ENCODE measurements at places on chromosomes 7 and 10.
A peak's percentile ranks its signal among the peaks of the same experiment; 100 is the strongest.

GRCh38 chr10:103295374-103296015 is 18.6 kb downstream of the INA start:
- peak; percentile 73 for DNase-seq

DNA sequence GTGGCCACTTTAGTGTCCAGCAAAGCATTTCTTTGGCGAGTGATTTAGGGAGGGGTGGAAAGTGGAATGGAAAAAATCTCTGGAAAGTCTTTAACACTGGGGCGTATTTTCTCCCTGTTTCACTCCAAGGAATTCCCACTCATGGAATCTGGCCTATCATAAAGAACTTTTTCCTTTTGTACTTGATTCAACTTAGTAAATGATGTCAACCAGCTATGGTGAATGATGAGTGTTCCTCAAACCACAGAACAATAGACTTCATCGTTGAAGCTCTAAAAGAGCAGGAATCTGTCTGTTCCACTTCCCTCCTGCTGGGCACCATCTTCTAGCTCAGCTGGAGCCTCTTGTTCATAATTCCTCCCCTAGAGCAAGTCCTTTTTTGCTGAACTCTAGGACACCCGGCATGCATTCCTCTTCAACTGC is 66.5 kb downstream of the EPDR1 start:
- DNase-seq, result no peak

- DNase-seq, result peak; percentile 29
These were observed 316.0 kb upstream of the AOAH start for GRCh38 chr7:37040330-37040729.

GRCh38 chr10:31759124-31759798 is 169.4 kb downstream of the ARHGAP12 start:
- peak; percentile 46 for DNase-seq

- no peak for DNase-seq
These were observed 191.2 kb downstream of the SORCS1 start for GRCh38 chr10:106973288-106973687.

DNA sequence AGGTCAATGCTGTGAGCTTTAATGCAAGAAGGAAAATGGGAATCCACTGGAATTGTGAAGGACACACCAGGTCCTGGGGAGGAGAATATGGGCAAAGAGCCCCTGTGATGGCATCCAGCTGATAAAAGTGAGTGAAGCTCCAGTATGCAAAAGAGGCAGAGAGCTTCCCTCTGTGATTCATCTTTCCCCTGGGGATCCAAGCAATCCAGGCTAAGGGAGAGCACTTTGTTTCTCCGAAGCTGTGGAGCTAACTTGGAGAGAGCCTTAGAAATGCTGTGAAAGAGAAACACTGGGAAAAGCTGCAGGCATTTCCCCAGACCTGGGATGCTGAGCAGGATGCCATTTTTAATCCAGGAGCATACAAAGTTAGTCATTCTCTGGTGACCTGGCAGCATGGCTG is 489.5 kb downstream of the SH2D4B start:
- DNase-seq, result no peak

GRCh38 chr7:148505645-148506375 is 84.8 kb upstream of the C7orf33 start:
- DNase-seq, result peak; percentile 3

DNA sequence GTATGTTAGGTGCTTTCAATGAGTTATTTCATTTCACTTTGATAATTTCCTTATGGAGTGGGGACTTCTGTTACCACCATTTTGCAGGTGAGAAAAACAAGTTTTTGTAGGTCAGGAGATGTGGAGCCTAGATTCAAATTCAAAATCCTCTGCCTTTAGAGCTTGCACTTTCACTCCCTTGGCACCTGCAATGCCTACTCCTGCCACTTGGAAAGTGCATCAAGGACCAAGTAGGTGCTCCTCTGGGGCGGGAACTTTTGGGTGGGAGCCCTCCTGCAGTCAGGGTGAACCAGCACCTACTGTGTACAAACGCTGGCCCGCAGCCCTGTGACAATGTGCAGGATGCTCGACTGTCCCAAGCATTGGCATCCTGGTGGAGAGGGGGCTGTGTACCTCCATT is 199.0 kb downstream of the EMX2 start:
- DNase-seq, result no peak

DNA sequence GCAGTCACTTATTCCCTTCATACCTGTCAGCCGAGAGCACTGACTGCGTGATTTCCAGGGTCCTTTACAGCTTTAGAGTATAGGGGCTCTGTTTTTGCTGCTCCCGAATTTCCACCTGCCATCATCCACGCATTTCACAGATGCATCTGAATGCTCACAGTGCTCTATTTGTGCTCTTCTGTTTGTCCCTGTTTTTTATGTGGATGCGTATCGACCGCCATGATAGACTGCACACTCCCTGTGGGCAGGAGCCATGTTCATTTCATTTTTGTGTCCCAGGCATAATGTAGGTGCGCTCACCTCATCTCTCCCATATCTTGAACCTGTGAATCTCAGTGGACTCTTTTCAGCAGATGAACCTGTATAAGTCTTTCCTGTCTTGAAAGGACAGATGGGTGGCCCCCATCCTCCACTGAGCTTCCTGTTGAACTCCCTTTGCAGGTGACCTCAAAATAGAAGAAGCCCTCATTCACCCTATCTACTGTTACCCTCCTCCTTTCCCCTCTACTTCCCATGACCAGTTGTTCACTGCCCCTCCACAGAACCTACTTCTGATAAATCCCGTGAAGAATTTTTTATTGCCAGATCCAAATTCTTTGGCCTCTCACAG is 228.4 kb downstream of the CELF2 start:
- DNase-seq, result no peak

- peak; percentile 42 for DNase-seq
These were observed 311.9 kb downstream of the HGF start for GRCh38 chr7:81457852-81458522.
